ENCODE measurements at places on chromosomes 7 and 10.

GRCh38 chr7:101241015-101241363, 3.4 kb upstream of the CLDN15 start:
- DNase-seq: no peak

DNA sequence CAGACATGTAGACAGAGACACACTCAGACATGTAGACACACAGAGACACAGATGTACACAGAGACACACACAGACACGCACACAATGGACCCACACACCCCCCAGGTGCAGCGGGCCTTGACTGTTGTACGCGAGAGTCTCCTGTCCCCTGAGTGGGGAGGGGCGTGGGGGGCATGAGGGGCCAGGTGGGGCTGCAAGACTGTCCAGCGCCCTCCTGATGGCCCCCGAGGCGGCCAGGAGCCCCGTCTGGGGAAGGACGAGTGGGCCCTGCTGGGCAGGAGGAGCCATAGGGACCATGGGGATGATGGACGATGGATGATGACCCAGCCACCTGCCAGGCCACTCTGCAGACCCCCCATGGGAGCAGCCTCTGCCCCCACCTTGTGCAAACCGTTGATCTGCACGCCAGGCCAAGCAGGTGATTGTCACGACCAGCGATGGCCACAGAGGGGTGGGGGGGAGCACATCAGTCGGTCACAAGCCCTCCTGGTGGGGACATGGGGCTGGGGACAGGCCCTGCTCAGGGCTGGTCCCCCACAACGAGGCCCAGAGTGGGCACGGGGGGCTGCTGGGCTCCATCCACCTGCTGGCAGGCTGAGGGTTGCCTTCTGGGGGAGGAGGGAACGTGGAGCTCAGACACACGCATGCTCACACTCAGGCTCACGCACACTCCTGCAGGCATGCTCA, 11.6 kb downstream of the VENTX start:
- no peak for DNase-seq

GRCh38 chr7:104998040-104998752, 15.8 kb upstream of the KMT2E start:
- DNase-seq: no peak

- DNase-seq: no peak
Measured at GRCh38 chr7:2807460-2807844, 36.7 kb downstream of the GNA12 start.

GRCh38 chr10:120266022-120266421, 191.0 kb upstream of the PLPP4 start:
- no peak for DNase-seq

- DNase-seq: no peak
Measured at GRCh38 chr7:52843436-52843835, 192.0 kb upstream of the POM121L12 start.

- peak; percentile 24 for DNase-seq
Measured at GRCh38 chr10:67549390-67549789, 146.6 kb downstream of the CTNNA3 start.

GRCh38 chr10:113137941-113138685, 188.1 kb downstream of the TCF7L2 start:
- DNase-seq: no peak

DNA sequence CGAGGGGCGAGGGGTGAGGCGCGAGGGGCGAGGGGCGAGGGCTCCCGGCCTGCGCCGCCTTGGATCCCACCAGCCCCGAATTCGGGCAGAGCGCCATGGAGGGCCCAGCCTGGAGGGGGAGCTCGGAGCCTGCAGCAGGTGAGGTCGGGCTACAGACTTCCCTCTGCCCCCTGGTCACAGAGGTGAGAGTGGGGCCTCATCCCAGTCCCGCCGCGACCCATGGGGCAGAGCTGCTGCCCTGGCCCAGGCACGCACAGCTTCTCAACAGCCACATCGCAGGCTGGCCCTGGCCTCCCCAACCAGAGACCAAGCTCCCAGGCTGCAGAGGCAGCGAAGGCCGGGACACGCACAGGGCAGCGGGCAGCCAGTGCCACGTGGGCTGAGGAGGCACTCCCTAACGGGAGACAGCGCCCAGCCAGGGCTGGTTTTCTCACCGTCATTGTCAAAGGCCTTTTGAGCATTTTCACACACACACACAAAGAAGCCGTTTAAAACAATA, 191.8 kb downstream of the PTPRN2 start:
- DNase-seq: no peak

DNA sequence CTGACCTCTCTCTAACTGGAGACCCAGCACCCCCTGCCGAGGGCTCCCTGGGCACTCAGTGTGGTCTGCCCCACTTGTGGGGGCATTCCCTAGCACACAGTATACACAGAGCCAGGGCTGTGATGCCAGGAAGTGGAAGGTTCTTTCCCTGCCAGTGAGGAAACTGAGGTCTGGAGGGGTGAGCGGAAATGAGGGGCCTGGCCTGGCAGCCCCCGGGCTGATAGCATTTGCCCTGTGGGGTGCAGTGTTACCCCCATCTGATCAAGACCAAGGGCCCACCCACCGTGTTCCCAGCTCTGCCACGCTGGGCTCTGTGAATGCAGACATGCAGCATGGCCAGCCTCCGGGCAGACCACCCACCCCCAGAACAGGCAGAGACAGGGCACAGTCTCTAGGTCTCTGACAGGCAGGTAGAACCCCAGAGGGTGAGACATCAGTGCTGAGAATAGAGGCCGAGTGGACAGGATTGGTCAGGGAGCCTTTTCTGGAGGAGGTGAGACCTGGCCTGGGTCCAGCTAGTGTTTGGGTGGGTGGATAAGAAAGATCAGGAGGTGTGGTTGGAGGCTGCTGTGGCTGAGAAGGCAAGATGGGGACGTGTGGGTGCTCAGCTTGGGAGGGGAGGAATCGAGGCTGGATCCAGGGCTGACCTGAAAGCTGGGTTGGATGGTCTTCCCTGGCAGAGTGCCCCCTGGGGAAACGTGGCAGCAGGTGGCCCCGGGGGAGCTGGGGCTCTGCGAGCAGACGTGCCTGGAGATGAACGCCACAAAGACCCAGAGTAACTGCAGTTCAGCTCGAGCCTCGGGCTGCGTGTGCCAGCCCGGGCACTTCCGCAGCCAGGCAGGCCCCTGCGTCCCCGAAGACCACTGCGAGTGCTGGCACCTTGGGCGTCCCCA, 10.8 kb upstream of the ZNF862 start:
- DNase-seq: no peak

DNA sequence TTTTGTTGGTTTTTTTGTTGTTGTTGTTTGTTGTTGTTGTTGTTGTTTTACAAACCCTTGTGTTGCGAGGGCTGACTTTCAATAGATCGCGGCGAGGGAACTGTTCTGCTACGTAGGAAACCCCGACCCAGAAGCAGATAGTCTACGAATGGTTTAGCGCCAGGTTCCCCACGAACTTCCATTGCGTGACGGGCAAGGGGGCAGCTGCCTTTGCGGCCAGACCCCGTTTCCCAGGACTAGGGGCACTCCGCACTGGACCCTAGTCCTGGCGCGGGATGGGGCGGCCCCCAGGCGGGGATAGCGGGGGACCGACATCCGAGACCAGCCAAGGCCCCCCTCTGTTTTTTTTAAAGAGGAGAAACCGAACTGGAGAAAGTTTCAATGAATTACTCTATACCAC, 119.6 kb downstream of the LRRTM3 start:
- DNase-seq: no peak

DNA sequence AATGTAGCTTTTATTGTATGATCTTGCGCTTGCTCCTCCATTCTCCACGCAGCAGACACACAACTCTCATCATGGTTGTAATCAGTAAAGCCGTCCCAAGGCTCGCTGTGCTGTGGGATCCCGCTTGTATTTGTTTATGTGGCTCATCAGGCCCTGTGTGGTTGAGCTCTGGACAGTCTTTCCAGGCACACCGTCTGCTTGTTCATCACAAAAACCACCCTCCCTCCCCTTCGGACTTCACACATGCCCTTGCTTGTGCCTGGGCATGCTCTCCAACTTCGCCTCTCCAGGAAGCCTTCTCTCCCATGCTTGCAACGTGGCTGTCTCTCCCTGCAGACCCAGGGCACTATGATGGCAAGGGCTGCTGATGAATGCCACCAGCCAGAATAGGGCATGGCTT, 62.4 kb downstream of the HK1 start:
- DNase-seq: no peak

GRCh38 chr7:139182363-139182762, 48.7 kb upstream of the UBN2 start:
- DNase-seq: no peak

DNA sequence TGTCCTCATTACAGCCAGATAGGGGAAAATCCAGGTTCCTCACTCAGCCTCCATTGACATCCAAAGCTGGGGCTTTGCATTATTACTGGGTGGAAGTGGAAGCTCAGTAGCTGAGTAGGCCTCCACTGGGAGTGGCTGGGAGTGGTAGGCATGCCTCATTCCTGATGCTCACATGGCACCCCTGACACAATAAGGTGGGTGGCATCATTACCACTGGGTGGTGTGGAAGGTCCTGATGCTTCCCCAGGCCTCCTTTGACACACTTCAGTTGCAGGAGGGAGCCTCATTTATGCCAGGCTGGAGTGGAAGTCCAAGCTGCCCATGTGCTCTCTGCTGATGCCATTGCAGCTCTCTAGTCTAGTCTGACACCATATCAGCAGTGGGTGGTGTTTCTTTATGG, 48.2 kb upstream of the GPR141 start:
- DNase-seq: no peak

DNA sequence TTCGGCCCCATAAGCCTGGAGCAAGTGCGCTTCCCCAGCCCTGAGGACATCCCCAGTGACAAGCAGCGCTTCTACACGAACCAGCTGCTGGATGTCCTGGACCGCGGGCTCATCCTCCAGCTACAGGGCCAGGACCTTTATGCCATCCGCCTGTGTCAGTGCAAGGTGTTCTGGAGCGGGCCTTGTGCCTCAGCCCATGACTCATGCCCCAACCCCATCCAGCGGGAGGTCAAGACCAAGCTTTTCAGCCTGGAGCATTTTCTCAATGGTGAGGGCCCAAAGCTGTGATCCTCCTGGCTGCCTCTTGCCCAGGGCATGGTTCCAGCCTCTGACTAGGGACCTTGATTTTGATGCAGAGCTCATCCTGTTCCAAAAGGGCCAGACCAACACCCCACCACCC, 10.1 kb downstream of the IRF5 start:
- no peak for DNase-seq

GRCh38 chr7:81685270-81685868, 84.5 kb downstream of the HGF start:
- DNase-seq: no peak
